ENCODE measurements at places on chromosomes 2 and 18.

DNA sequence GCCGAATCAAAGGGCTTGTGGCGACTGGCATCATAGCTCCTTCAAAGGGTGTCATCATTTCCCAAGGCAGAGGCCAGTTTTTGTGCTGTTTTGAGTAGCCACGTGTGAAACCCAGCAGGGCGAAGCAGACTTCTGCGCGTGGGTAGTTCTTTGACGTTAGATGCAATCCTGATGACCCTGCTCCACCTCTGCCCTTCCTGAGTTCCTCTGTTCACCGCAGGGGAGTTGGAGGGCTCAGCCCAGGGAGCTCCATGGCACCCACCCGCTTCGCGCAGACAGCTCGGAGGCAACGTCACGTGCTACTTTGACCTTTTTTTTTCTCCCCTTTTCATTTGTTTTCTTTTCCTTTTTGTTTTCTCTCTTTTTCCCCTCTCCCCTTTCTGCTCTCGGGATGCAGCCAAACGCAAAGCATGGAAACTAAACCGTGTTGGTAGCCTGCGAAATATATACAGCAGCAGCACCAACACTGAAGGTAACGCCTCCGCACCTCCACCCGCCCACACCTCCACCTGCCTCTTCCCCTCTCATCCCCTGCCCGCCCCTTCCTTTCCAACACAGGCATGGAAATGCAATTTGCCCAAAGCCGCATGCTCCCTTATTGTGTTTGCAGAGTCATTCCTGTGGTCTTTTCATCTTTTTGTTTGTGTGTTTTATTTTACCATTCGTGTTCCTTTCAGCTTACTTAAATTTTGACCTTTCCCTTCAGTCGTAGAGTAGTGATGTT is 153.6 kb downstream of the GBX2 start:
- DNase-seq, result no peak

DNA sequence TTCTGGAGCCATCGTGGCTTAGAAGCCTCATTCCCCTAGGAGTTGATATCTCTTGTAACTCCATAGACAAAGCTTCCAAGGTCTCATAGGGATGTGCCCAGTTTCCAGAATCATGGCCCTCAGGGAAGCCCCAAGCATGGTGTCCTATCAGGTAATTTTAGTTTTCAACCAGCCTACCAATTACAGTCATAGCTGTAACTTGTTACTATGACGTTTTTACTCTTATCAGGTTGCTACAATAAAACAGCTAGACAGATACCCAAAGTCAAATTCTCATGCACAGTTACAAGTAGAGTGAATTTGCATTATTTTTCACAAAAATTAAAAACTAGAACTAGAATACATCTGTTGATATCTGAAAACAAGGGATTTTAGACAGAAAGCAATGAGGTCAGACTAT is 8.9 kb downstream of the LYPD6 start:
- DNase-seq, result no peak

GRCh38 chr2:145752091-145752806 is 1232.3 kb upstream of the ZEB2 start:
- DNase-seq, result no peak

DNA sequence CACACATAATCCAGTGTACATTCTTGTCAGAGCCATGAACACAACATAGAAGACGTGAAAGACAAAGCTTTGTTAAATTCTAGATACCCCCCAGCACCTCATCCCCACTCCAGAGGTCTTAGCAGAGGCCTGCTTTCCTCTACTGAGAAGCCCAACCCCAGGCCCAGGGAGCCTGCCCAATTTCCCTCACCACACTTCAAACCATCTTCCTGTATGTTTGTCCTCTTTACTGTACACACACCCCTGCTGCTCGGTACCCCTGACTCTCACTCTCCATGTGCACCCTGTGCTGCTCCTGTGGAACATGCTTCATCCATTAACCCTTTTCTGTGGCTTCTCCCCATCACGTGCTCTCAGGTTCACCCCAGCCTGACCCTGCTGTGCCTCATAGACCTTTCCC is 37.2 kb downstream of the BOLA3 start:
- no peak for DNase-seq

DNA sequence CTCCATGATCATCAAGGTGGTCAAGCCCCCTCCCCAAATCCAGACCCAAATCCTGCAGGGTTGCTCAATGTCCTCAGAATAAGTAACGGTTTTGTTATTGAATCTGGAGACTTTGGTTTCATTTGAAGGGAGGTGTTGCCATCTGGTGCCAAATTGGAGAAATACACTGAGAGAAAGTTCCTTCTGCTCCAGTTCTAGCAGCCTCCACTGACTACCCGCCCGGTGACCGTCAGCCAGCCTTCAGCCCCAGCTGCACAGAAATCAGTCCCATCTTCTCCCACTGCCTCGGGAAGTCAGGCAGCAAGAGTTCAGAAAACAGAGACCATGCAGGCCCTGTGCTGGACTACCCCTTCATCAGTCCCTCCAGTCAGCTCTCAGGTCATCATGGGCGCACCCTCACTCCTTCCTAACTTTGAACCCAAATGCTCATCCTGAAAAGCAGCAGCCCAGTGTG is 38.7 kb downstream of the PKDCC start:
- DNase-seq, result no peak

DNA sequence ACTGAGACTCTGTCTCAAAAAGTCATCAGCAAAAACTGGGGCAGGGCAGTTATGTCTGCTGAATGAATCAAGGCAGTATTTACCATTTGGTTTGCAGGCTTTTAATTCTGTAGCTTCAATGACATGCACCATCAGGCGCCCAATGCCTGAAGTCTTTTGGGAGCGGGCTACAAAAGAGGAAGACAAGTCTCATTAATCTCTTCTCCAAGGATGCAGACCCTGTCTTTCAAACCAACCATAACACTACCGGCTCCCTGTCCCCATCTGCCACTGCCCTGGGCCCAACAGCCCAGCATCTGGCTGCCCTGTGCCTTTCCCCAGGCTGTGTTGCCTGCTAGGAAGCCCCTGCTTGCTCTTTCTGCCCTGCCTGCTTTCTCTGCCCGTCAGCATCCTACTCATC is 30.3 kb downstream of the FAM228A start:
- no peak for DNase-seq

GRCh38 chr2:159160412-159160811 is 126.1 kb downstream of the WDSUB1 start:
- DNase-seq, result no peak

GRCh38 chr2:98910349-98911125 is 25.5 kb downstream of the CRACDL start:
- DNase-seq, result no peak

DNA sequence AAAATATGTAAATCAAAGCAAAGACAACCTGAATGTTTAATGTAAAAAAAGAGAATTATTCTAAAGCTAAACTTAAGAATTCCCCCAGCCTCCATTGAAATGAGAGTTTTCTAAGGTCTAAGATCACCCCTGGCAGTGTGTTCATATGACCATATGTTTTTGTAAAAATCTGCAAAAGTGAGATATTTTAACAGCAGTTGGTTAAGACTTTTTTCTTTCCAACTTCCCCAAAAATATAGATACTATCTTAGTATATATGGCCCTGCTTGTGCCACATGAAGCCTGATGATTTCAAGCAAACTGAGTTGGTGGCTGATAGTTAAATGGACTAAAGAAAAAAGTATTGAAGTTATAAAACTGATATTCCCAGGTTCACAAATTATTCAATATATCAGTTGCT is 35.4 kb downstream of the ZNF804A start:
- no peak for DNase-seq

GRCh38 chr18:79466591-79466990 is 70.9 kb downstream of the NFATC1 start:
- no peak for DNase-seq

DNA sequence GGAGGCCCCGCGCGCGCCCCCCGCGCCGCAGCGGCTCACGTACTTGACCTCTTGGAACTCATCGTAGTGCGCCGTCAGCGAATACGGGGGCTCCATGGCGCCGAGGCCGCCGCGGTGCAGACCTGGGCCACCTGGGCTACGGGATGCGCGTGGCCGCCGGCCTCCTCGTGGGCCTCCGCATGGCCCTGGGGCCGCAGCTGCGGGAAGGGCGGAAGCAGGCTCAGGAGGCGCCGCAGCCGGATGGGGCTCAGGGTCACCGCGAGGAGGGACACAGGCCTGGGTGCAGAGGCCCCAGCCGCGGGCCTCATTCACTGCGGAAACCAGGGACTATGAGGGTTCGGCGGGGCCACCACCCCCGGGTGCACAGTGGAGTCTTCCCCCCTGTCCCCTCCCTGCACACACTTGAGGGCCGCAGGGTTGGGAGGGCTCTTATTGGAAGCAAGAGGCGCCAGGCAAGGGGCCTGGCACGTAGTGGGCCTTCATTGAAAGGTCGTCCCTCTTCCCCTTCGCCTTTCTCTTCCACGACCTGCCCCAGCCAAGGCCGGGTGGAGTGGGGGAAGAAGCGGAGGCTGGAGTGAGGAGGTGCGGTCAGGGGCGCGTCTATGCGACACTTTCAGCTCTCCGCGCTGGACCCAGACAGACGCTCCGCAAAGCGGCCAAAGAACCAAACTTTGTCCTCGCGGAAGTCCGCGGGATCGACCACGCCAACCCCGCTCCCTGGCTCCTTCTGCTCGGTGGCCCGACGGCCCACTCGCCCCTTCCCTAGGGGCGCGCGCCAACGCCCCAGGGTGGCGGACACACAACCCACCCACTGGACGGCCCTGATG is 863 bp downstream of the ECEL1 start:
- DNase-seq, result no peak

- DNase-seq, result no peak
These were observed 28.3 kb upstream of the ITGB6 start for GRCh38 chr2:160228141-160228917.

- no peak for DNase-seq
These were observed 14.4 kb downstream of the ARID5A start for GRCh38 chr2:96550787-96551604.

DNA sequence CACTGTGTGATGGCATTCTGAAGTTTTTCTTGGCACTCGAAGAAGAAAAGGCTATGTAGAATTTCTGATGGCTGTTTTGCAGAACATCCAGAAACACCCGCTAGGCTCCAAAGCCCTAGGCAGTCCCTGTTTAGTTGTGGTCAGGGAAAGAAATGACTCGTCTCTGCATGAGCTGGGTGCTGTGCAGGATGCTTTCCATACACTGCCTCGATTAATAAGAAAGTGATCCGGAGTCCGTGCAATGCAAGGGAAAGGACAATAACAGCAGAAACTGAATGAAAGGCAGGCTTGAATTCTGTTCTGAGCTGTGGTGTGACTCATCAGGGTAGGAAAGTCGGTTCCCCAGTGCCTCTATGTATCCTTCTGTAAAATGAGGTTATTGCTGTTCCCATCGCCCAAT is 18.7 kb downstream of the MAPRE3 start:
- no peak for DNase-seq

DNA sequence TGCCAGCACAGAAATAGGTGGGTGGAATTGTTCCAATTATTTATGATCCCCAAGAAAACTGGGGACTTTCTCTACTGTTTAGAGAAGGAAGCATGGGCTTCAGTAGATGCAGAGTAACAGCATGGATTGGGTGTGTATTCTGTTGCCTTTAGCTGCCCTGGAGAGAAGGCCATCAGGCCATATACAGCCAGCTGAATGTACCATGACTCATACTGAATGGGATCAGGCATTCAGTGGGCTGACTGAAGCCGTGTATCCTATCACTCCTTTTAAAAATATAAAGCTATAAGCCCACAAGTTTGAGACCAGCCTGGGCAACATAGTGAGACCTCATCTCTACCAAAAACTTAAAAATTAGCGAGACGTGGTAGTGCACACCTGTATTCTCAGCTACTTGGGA is 16.7 kb upstream of the PLEKHM3 start:
- no peak for DNase-seq

DNA sequence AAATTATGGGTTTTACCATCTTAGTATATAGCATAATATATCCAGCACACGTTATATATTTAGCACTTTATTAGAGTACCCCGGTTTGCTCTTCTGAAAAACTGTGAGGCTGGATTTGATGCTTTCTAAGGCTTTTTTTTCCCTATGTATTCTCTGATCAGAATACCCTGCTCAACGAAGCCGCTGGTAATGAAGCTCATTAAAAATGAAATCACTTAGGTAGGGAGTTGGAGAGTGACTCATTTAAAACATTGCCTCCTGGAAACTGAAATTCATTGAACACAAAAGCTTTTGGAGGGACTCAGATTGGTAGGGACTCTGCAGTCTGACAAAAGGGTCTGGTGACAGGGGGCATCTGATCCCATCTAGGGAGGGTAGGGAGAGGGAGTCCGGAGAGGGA is 365.4 kb upstream of the MEX3C start:
- no peak for DNase-seq

- DNase-seq, result no peak
These were observed 64.9 kb upstream of the PSMD14 start for GRCh38 chr2:161243312-161243711.

- DNase-seq, result no peak
These were observed 70.7 kb downstream of the TBC1D8 start for GRCh38 chr2:101080211-101081068.

- DNase-seq, result no peak
These were observed 26.0 kb upstream of the RPL31 start for GRCh38 chr2:100976061-100976460.

- no peak for DNase-seq
These were observed 111.6 kb upstream of the PIEZO2 start for GRCh38 chr18:11260961-11261461.

All from stimulated activated CD8-positive, alpha-beta memory T cell treated with anti-CD3 and anti-CD28 coated beads, Interleukin-7, amount 100 ng/mL, for 48 hours (primary cell).